Astrocyte (in vitro differentiated cells and primary cell): ENCODE measurements at places on chromosomes 16 and 17. TPM values are rescaled to one million over a fixed set of nuclear protein-coding genes. Genes with fewer than 3 reads are reported as not detected.

GRCh38 chr16:86134802-86135461 is 236.0 kb downstream of the IRF8 start:
- peak; percentile 28 for DNase-seq
- H3K4me3 ChIP-seq, result no peak overlapping the region

- H3K4me3 ChIP-seq, result no peak overlapping the region
- no peaks in the 10 kb centered on the region for H3K36me3 ChIP-seq
- no peak overlapping the region for H3K27ac ChIP-seq
- no peak for DNase-seq
Observed at GRCh38 chr16:71357681-71358080, 842 bp upstream of the CALB2 start.

GRCh38 chr17:82384051-82384729 is 12.6 kb downstream of the UTS2R start:
- no peaks in the 10 kb centered on the region for H3K36me3 ChIP-seq
- no peak overlapping the region for H3K4me3 ChIP-seq
- no peak overlapping the region for H3K27ac ChIP-seq
- no peak for DNase-seq

- H3K36me3 ChIP-seq, result no peaks in the 10 kb centered on the region
- H3K4me3 ChIP-seq, result no peak overlapping the region
- H3K27ac ChIP-seq, result no peak overlapping the region
- peak; percentile 57 for DNase-seq
- H3K4me1 ChIP-seq, result peaks cover 5% of the 10 kb centered on the region
- no peaks in the 10 kb centered on the region for H3K27me3 ChIP-seq
Observed at GRCh38 chr17:72702998-72703397, 389.5 kb downstream of the SLC39A11 start.

Gene SSH2
- total RNA-seq, result 25.0 and 31.1 TPM in 2 replicates
